Mesenteric fat pad (tissue), 1 donor: ENCODE measurements at places on chromosomes 5 and 9.

DNA sequence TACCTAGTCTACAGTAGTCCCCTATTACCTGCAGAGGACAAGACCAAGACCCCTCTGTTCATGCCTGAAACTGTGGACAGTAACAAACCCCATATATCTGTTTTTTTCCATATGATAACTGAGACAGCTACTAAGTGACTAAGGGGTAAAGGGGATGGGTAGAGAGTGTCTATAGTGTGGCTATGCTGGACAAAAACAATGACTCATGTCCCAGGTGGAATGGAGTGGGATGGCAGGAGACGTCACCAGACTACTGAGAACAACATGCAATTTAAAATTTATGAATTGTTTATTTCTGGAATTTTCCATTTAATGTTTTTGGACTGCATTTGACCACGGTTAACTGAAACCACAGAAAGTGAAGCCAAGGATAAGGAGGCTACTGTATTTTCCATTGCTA is 171.8 kb downstream of the AGTPBP1 start:
- no peak for DNase-seq

- DNase-seq = no peak
These were observed 216.3 kb downstream of the GADD45G start for GRCh38 chr9:89821081-89821480.

GRCh38 chr5:173290477-173291131 is 37.6 kb downstream of the STC2 start:
- no peak for DNase-seq

GRCh38 chr9:108310202-108310601 is 545.6 kb downstream of the ACTL7B start:
- no peak for DNase-seq

DNA sequence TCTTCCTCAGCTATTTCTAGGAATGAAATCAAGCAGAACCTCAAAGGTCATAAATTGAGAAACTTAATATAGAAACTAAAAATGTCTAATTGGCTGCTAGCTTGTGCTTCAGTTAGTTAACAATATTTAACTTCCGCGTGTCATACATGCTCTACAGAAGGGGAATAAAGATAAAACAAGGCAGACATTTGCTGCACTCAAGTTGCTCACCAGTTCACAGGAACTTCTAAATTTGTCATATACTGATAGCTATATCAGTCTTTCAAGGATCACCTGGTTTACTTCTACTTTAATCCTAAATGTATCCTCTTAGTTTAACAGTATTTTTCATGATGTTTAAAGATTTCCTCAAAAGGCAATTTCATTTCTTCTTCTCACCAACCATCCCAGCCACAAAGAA is 8.4 kb downstream of the CCNH start:
- no peak for DNase-seq
